C1 segment of cervical spinal cord (tissue), 14 donors: ENCODE measurements at places on chromosomes 13 and 19.

DNA sequence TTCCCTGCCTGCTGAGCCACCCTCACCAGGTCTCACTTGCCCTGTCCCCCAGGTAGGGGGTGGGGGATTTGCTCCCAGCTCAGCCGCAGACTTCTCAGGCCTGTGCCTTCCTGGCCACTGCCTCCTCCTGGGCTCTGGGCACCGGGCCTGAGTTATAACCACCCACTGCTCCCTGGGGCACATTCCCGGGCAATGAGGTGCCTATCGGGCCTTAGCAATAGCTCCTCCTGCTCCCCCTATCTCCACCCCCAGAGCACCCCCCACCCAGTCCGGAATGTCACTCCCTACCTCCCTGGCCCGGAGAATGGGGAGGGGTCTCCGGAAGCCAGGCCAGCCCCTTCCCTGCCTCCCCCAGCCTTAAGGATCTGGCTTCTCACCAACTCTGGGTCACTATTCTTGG, at the start of gene KLK5:
TSS of gene KLK5 (minus strand) at position 129 of the 400 bp plus-strand sequence. CDS start 381 bp downstream, outside the sequence.
- DNase-seq: no peak

- no peak for DNase-seq
Observed at GRCh38 chr19:11882606-11883005, 5.0 kb upstream of the ZNF69 start.

GRCh38 chr19:954672-955494, 29.0 kb downstream of the ARID3A start:
- no peak for DNase-seq

- DNase-seq: peak; percentile 33
Observed at GRCh38 chr19:58229255-58229639, 533 bp downstream of the ZNF544 start.

GRCh38 chr13:73168953-73169401, 110.2 kb downstream of the KLF5 start:
- no peak for DNase-seq

GRCh38 chr19:10091370-10091687, 5.2 kb downstream of the SHFL start:
- DNase-seq: no peak

- no peak for DNase-seq
Observed at GRCh38 chr13:40505196-40505595, 161.2 kb downstream of the FOXO1 start.

DNA sequence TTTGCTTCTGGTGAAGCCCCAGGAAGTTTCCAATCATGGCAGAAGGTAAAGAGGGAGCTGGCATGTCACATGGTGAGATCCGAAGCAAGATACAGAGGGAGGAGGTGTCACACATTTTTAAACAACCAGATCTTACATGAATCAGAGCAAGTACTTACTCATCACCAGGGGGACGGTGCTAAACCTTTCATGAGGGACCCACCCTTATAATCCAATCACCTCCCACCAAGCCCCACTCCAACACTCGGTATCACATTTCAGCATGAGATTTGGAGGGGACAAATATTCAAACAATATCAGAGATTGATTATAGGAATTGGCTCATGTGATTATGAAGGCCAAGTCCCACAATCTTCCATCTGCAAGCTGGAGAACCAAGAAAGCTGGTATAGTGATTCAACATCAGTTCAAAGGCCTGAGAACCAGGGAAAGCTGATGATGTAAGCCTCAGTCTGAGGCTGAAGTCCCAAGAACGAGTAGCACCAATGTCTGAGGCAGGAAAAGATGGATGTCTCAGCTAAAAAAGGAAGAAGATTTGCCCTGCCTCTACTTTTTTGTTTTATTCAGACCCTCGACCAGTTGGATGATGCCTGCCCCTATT, 58.6 kb upstream of the WDFY2 start:
- no peak for DNase-seq

GRCh38 chr19:49677231-49677900, at the start of gene PRMT1:
TSS of gene PRMT1 (plus strand) at chr19:49677271. CDS start at chr19:49677281, 10 bp downstream.
- peak; percentile 74 for DNase-seq

GRCh38 chr13:36190771-36191170, 23.6 kb downstream of the SOHLH2 start:
- DNase-seq: no peak

DNA sequence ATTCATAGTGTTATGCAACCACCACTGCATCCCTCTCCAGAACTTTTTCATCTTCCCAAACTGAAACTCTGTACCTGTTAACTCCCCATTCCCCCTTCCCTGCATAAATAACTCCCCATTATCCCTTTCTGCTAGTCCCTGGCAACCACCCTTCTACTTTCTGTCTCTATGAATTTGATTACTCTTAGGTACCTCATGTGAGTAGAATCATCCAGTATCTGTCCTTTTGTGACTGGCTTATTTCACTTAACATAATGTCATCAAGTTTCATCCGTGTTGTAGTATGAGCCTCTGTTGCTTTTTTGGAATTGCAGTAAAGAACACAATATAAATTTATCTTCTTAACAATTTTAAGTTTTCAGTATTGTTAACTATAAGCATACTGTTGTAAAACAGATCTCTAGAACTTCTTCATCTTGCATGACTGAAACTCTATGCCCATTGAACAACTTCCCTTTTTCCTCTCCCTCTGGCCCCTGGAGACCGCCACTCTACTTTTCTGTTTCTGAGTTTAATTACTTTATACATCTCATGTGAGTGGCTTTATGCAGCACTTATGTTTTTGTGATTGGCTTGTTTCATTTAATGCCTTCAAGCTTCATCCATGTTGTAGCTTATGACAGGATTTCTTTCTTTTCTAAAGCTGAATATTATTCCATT, 87.3 kb upstream of the ABCC4 start:
- DNase-seq: no peak

- DNase-seq: no peak
Observed at GRCh38 chr13:20424949-20425348, 100.7 kb downstream of the CRYL1 start.

DNA sequence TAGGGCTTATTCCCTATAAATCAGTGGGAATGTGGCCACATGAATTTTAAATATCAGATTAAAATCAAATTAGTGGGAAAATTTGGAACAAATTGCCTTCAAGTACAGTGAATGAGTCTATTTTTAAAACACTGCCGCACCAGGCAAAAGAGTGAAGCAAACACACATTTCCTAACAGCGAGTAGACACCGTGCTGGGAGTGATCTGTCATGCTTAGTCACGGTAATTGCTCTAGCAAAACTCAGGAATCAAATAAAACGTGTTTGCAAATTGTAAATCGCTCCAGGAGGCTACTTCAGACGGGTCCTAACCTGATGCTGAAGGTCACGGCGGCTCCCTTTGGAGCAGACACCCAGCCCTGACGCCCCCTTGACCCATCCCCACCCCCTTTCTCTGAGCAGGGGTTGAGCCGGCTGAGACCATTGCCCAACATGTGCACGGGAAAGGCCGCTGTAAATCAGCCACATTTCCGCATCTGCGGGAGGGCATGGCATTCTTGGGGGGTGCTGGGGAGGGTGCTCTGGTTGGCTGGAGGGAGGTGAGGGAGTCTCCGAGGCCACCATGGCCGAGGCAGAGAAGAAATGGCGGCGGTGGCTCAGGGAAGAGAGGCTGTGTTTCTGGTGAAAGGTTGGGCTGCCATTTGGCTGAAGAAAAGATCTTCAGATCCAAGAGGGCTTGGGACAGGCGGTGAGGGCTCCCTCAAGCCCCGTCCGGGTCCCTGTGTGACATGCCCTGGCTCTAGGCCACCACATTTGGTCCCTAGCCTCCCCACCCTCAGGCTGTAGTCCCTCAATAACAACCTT, 8.9 kb downstream of the CEBPA start:
- DNase-seq: no peak

DNA sequence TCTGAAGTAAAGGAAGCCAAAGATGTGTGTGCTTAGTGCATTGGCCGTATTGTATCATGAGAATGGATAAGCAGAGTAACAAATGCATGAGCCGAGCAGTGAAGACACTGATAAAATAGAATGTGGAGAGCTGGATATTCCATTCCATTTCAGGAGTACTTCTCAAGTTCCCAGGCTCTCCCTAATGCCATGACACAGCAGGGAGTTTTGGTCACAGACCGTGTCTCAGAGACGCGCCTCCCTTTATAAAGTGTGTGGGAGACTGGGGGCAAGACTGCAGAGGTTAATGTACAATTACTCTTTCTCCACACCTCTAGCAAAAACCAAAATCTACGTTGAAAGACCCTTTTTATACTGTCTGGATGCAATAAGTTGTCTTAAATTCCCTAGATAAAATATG, 575.6 kb downstream of the EFNB2 start:
- DNase-seq: no peak

DNA sequence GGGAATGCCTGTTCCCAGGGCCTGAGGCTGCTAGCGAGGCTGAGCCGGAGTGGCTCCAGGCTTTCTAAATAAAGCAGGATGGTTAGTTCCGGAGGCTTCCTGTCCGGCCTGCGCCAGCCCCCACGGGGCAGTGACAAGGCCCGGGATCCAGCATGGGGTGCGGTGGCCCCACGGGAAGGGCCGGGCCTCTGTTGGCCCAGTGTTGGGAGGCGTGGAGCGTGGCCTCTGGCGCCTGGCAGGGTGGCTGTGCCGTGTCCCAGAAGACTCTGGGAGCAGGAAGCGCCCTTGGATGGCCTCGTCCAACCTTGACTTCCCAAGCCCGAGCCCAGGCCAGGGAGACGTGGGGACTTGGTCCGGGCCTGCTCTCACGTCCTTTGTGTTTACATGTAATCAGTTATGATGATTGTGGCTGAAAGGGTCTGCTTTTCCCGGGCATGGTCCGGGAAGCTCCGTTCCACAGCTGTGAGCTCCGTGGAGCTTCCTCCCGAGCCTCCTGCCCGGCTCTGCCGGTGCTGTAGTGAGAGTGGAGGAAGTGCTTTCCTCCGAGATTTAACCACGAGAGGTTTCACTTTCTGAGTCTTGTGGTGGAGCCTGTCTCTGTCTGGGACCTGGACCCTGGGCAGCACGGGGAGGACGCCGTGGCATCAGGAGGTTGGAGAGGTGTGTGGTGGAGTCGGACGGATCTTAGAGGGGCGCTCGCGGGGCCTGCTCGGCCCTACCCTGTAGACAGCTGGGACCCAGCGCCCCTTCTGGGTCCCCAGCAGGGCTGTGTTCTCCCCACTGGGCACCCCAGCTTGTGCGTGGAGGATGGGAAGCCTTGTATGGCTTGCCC, 4.6 kb downstream of the GNA11 start:
- DNase-seq: no peak

- no peak for DNase-seq
Observed at GRCh38 chr19:10235003-10235402, 3.9 kb upstream of the S1PR2 start.

- DNase-seq: no peak
Observed at GRCh38 chr19:34259367-34260095, 5.2 kb downstream of the GARRE1 start.

GRCh38 chr13:25288966-25289365, 1.7 kb upstream of the MTMR6 start:
- DNase-seq: no peak

GRCh38 chr19:2834294-2834871, 6.9 kb upstream of the ZNF555 start:
- no peak for DNase-seq

GRCh38 chr19:42148266-42148665, 16.0 kb upstream of the POU2F2 start:
- DNase-seq: no peak

GRCh38 chr13:71395053-71395452, 472.0 kb downstream of the DACH1 start:
- no peak for DNase-seq

DNA sequence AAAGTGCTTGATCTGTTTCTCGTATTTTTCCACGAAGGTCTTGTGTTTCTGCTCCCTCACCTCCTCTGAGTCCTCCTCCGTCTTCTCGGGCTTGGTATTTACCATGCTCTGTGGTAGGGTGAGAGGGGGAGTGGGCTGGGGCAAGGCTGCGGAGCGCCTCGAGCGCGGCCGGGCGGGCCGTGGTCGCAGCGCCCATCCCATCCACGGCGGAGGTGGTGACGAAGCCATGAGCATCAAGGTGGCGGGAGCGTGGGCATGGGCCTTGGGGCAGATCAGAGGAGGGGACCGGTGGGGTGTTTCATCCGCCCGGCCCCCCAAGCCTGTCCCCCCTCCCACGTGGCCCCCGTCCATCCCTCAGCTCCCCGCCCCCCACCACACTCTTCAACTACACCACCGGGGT, 7.9 kb downstream of the CDC37 start:
- DNase-seq: no peak

GRCh38 chr13:67390462-67391086, 160.4 kb upstream of the PCDH9 start:
- no peak for DNase-seq

- DNase-seq: no peak
Observed at GRCh38 chr13:83943530-83944279, 61.4 kb upstream of the SLITRK1 start.

DNA sequence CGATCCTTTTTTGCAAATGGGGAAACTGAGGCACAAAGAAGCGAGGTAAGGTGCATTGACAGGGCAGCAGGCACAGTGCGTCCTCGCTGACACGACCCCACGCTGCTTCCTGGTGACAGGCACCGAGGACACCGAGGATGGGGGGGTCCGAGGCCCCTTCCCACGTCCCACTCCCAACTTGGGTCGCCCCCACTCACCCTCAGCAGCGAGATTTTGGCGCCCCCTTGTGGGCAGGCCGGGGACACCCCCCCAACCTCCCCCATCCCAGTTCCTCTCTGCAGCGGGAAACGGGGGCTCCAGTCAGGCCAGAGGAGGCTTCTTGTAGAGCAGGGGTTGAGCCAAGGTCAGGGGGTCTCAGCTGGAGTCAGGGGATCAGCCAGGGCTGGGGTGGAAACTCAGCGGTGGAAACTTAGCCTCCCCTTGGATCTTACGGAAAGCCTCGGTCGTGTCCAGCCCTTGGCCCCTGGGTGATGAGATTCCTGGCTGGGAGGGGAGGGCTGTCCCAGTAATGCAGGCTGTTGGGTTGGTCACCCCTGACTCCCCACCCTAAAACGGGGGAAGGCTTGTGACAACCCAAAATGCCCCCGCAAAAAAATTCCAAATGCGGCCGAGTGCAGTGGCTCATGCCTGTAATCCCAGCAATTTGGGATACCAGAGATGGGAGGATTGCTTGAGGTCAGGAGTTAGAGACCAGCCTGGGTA, 8.2 kb downstream of the SMIM24 start:
- peak; percentile 58 for DNase-seq
